ENCODE measurements at places on chromosomes 16 and 17.

GRCh38 chr17:77801545-77802332, 156.8 kb upstream of the TNRC6C start:
- H3K4me3 ChIP-seq, result no peak overlapping the region
- H3K36me3 ChIP-seq, result no peaks in the 10 kb centered on the region
- DNase-seq, result no peak
- no peak overlapping the region for H3K27ac ChIP-seq
- no peaks in the 10 kb centered on the region for H3K27me3 ChIP-seq
- no peaks in the 10 kb centered on the region for H3K4me1 ChIP-seq

DNA sequence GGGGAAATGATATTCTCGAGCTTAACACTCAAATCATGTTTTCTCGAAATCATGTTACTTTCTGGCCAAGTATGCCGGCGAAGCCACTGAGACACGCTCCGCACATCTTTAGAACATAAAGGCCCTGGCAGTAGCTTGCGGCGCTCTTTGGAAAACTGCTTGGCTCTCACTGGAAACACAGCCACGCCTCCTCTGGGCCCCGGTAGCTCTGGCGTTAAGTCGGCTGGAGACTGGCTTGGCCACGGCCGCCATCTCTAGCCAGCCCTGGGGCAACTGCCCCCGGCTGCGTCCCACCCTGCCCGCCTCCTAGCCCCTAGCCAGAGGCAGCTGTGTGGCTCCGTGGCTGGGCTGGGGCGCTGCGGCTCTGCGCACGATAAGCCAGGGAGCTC, 9.2 kb upstream of the BAIAP2 start:
- no peaks in the 10 kb centered on the region for H3K36me3 ChIP-seq
- H3K4me1 ChIP-seq, result peaks cover 7% of the 10 kb centered on the region
- no peaks in the 10 kb centered on the region for H3K27me3 ChIP-seq
- no peak overlapping the region for H3K27ac ChIP-seq
- no peak for DNase-seq
- H3K4me3 ChIP-seq, result no peak overlapping the region

GRCh38 chr17:58873926-58874325, 118.3 kb downstream of the PPM1E start:
- DNase-seq, result no peak
- no peak overlapping the region for H3K27ac ChIP-seq
- H3K36me3 ChIP-seq, result no peaks in the 10 kb centered on the region
- no peaks in the 10 kb centered on the region for H3K27me3 ChIP-seq

- no peak for DNase-seq
- no peak overlapping the region for H3K27ac ChIP-seq
- no peaks in the 10 kb centered on the region for H3K27me3 ChIP-seq
These were observed 9.7 kb upstream of the NXPH3 start for GRCh38 chr17:49565948-49566491.

DNA sequence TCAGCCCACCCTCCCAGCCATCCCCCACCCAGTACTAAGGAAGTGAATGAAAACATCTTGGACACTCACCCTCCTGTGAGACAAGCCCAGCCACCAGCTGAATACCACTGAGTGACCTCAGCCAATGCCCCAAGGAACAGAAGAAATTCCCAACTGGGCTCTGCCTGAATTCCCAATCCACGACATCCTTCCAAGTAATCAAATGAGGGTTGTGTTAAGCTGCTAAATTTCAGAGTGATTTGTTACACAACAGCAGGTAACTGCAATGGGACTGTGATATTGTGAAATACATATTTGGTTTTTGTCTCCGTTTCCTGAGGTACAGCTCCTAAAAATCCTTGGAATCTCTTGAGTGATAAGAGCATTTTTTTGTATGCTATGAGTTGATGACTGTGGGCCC, 578.7 kb upstream of the CDH11 start:
- H3K36me3 ChIP-seq, result no peaks in the 10 kb centered on the region
- DNase-seq, result no peak
- H3K4me3 ChIP-seq, result no peak overlapping the region
- H3K4me1 ChIP-seq, result no peaks in the 10 kb centered on the region

- peaks cover 1% of the 10 kb centered on the region for H3K36me3 ChIP-seq
These were observed 189.9 kb downstream of the FTO start for GRCh38 chr16:53893731-53894435.

GRCh38 chr17:10583834-10584233, 34.4 kb upstream of the MYH2 start:
- no peaks in the 10 kb centered on the region for H3K4me1 ChIP-seq
- no peaks in the 10 kb centered on the region for H3K36me3 ChIP-seq
- no peak overlapping the region for H3K4me3 ChIP-seq

DNA sequence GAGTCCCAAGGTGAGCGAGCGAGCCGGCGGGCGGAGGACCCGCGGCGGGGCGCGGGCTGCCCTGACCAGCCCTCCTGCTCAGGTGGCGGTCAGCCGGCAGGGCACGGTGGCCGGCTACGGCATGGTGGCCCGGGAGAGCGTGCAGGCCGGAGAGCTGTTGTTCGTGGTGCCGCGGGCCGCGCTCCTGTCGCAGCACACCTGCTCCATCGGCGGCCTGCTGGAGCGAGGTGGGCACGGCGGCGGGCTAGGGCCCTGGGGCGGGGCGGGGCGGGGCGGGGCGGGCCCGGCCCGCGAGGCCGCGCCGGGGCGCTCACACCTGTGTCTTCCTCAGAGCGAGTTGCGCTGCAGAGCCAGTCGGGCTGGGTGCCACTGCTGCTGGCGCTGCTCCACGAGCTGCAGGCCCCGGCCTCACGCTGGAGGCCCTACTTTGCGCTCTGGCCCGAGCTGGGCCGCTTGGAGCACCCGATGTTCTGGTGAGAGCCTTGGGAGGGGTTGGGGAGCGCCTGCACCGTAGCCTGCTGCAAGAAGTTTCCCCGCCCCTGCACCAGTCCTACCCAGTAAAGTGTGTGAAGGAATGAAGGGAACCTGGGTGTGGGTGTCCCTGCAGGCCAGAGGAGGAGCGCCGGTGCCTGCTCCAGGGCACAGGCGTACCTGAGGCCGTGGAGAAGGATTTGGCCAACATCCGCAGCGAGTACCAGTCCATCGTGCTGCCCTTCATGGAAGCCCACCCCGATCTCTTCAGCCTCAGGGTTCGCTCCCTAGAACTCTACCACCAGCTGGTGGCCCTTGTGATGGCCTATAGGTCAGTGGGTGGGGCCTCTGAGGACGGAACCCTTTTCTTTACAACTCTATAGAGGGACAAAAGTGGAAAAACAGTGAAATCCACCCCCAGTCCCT, 802 bp downstream of the SETD6 start:
- H3K4me3 ChIP-seq, result peak overlapping the region; percentile 95
- no peaks in the 10 kb centered on the region for H3K27me3 ChIP-seq
- peak; percentile 25 for DNase-seq

DNA sequence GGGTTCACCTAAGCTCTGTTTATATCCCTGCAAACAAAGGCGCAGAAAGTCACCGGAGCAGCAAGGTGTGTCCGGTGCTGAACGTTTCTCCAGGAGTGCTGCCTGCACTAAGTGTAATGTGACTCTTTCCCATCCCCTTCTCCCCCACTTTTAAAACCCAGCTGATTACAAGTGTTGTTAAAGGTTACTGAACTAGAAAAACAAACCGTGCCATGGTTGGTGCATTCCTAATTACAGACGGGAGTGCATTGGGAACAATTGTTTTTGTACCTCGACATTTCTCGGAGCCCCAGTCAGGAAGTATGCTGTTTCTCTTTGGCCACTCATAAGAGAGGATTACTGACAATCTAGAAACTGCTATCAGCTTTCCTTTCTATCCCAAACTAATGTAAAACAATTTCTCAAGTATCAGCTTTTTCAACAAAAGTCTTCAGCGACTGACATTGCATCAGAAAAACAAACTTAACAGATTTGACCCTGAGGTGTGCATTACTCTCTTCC, 441.0 kb upstream of the SALL1 start:
- H3K36me3 ChIP-seq, result no peaks in the 10 kb centered on the region
- H3K4me3 ChIP-seq, result no peak overlapping the region
- H3K4me1 ChIP-seq, result no peaks in the 10 kb centered on the region

DNA sequence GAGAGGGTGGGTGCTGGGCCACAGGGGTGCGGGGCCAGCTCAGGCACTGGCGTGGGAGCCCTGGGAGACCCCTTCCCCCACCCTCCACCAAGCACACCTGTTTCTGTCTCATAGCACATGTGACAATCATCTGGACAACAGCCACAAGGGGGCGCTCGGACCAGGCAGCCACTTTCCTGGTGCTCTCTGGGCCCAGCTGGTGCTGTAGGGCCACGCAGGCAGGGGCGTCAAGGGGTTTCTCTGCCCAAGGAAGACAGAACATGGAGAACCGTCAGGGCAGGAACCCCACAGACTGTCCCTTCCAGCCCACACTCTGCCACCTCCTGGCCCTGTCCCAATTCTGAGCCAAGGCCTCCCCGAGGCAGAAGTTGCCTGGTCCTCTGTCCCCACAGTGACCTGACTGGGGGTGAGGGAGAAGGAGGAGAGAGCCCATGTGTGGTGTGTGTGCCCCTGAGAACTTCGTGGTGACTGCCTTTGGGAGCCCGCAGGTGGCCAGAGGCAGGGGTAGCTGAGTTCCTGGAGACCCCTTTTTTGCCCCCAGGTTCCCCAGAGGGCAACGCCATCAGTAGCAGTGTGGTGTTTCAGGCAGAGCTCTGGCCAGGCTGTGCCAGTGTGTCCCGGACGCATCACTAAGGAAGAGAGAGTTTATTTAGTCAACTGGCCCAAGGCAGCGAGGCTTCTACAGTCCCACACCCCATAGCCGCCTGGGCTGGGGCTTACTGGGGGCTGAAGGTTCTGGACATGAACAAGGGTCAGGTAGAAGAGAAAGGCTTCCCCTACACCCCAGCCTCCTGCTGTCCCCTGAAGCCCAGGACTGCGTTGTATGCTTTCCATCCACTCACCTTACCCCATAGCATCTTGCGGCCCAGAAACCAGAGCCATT, 3.1 kb upstream of the SETD6 start:
- peak; percentile 59 for DNase-seq
- no peaks in the 10 kb centered on the region for H3K36me3 ChIP-seq
- no peaks in the 10 kb centered on the region for H3K27me3 ChIP-seq
- no peak overlapping the region for H3K4me3 ChIP-seq
- peaks cover 5% of the 10 kb centered on the region for H3K4me1 ChIP-seq
- H3K27ac ChIP-seq, result no peak overlapping the region

- H3K4me3 ChIP-seq, result no peak overlapping the region
- no peaks in the 10 kb centered on the region for H3K27me3 ChIP-seq
- no peak overlapping the region for H3K27ac ChIP-seq
These were observed 34.1 kb upstream of the DHX8 start for GRCh38 chr17:43449470-43450248.

DNA sequence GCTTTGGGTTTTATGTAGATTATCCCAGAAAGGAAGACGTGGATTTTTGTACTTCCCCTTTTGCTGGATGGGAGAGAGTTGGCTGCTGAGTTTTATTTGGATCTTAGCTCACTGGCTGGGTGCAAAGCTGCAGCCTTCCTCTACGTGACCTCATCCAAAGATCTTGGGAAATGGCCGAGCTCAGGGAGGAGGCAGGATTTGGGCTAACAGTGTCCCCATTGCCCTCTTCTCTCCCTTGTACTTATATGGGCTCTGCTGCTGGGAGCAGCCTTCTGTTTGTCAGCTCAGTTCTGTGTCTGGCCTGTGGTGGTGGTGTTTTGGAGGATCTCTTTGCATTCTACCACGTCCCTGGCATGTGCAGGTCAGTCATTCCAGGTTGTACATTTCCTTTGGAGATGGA, 2.0 kb downstream of the AOC3 start:
- no peaks in the 10 kb centered on the region for H3K36me3 ChIP-seq
- no peak for DNase-seq

GRCh38 chr17:79698146-79698846, 32.4 kb upstream of the ENPP7 start:
- no peaks in the 10 kb centered on the region for H3K36me3 ChIP-seq
- no peaks in the 10 kb centered on the region for H3K4me1 ChIP-seq
- H3K27me3 ChIP-seq, result peaks cover 9% of the 10 kb centered on the region
- H3K4me3 ChIP-seq, result no peak overlapping the region
- no peak overlapping the region for H3K27ac ChIP-seq

DNA sequence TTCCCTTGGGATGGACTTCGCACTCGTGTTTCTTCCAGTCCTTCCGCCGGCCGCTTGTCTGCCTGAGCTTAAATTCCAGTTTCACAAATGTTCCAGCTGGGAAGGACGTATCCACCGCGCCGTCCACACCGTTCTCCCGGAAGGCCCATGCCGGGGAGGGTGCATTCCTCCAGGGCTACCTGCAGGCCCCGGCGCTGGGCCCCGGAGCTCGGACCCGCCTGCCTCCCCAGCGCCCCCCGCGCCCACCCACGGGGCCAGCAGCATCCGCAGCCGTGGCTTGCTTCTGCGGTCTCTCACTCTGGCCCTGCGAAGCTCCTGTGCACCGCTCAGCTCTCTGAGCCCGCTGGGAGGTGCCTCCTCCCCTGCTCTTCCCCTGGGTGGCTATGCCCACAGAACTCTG, 2084.1 kb downstream of the TP53TG3F start:
- no peaks in the 10 kb centered on the region for H3K36me3 ChIP-seq
- H3K27me3 ChIP-seq, result no peaks in the 10 kb centered on the region
- H3K27ac ChIP-seq, result no peak overlapping the region
- no peaks in the 10 kb centered on the region for H3K4me1 ChIP-seq

DNA sequence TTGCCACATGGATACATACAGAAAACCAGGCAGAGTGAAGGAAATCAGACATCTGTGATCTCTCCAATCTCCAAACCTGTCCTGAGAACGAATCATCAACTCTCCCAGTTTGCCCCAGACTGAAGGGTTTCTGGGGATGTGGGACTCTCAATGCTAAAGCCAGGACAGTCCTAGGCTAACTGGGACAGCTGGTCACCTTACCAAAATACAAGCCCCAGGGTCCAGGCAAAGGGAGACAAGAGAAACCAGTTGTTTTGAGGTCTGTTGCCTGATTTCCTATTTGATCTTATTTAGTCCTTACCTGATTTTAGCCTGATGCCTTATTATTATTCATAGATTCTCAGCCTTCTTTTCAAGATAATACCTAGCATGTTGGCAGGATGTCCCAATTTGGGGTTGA, 51.7 kb upstream of the TAC4 start:
- DNase-seq, result no peak
- H3K36me3 ChIP-seq, result no peaks in the 10 kb centered on the region
- no peak overlapping the region for H3K4me3 ChIP-seq
- peaks cover 5% of the 10 kb centered on the region for H3K4me1 ChIP-seq
- no peak overlapping the region for H3K27ac ChIP-seq

DNA sequence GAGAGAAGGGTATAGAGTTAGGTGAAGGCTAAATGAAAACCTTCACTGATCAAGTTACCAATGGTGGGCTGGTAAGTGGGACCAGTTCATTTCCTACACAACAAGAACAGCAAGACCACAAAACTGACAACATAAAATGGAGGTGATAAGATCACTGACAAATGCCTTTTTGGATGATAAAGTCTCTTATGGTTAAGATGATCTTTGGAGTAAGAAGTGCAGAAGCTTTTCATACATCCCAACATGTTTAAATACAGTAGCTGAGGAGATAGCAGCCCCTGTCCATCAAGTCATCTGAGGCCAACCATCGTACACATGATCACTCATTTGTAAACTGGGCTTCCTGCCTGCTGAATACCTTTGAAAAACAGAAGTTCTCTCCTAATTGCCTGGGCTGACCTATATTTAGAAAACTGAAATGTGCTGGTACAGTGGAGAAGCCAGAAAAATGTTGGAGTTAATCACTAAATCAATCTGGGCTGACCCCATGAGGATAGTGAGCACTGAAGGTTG, 259.0 kb upstream of the ZFHX3 start:
- no peak overlapping the region for H3K27ac ChIP-seq
- no peaks in the 10 kb centered on the region for H3K27me3 ChIP-seq
- H3K36me3 ChIP-seq, result no peaks in the 10 kb centered on the region
- no peak for DNase-seq

GRCh38 chr17:64403881-64404460, 13.3 kb upstream of the PECAM1 start:
- no peak overlapping the region for H3K4me3 ChIP-seq
- H3K27ac ChIP-seq, result no peak overlapping the region
- no peaks in the 10 kb centered on the region for H3K36me3 ChIP-seq
- no peaks in the 10 kb centered on the region for H3K4me1 ChIP-seq
